ENCODE measurements at places on chromosomes 2 and 18.

GRCh38 chr2:140586379-140586778, 1544.4 kb downstream of the LRP1B start:
- no peak for DNase-seq

GRCh38 chr2:225137971-225138370, 95.7 kb upstream of the DOCK10 start:
- no peak for DNase-seq

- no peak for DNase-seq
Observed at GRCh38 chr18:76984193-76985155, 148.1 kb downstream of the MBP start.

DNA sequence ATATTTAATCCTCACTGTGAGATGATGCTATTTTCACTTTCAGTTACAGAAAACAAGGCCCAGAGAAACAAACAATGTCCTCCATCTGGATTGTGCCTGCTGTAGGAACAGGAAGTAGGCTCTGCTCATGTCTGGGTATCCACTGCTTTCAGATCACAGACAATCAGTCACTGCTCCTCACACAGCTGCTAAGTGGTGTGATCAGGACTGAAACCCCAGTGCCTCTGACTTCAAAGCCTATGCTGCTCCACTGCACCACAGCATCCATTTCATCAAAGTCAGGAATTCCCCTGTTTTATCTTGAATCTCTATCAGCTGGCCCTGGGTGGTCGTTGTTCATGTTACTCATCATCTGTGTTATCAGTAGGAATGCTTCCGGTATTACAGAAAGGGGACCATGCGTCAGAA, 303.8 kb upstream of the TRIB2 start:
- DNase-seq: peak; percentile 15

GRCh38 chr2:234425639-234426603, 71.0 kb downstream of the ARL4C start:
- peak; percentile 82 for DNase-seq

DNA sequence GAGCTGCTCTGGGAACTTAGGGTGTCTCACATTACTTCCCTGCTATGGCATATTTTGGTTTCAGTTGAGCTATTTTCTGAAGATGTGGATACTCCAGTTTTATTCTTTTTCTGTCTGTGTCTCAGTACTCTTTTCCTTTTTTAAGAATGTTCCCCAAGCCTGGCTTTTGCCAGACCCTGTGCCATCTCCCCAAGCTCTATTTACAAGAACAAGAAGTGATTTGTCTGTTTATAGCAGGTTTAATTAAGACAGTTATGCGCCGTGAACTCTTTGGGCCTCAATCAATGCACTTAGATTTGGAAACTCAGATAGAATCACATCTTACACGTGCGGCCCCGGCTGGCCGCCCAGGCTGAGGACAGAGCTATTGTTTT, 8.9 kb upstream of the SATB2 start:
- DNase-seq: no peak

- no peak for DNase-seq
Observed at GRCh38 chr18:8957731-8958130, 144.8 kb upstream of the NDUFV2 start.

GRCh38 chr2:158575051-158575635, 118.4 kb downstream of the PKP4 start:
- DNase-seq: no peak

- no peak for DNase-seq
Observed at GRCh38 chr18:13235981-13236380, 17.4 kb downstream of the LDLRAD4 start.

- DNase-seq: no peak
Observed at GRCh38 chr2:228839421-228839876, 431.6 kb downstream of the PID1 start.

DNA sequence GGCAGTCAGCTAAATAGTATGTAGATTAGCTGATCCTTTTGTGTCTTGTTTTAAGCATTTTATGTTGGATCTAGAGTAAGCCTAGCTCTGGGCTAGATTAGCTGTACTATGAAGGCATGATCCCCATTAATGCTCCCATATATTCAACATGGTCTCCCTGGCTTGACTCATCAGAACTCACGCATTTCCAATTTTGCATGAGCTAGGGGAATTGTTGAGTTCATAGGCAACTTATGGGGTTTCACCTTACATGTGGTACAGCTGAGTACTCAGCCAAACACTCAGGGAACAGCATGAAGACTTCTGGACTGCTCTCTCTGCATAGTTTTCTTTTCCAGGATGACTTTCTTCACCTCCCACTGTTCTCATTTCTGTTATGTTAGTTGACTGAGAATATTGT, 248.2 kb downstream of the TMX3 start:
- no peak for DNase-seq

DNA sequence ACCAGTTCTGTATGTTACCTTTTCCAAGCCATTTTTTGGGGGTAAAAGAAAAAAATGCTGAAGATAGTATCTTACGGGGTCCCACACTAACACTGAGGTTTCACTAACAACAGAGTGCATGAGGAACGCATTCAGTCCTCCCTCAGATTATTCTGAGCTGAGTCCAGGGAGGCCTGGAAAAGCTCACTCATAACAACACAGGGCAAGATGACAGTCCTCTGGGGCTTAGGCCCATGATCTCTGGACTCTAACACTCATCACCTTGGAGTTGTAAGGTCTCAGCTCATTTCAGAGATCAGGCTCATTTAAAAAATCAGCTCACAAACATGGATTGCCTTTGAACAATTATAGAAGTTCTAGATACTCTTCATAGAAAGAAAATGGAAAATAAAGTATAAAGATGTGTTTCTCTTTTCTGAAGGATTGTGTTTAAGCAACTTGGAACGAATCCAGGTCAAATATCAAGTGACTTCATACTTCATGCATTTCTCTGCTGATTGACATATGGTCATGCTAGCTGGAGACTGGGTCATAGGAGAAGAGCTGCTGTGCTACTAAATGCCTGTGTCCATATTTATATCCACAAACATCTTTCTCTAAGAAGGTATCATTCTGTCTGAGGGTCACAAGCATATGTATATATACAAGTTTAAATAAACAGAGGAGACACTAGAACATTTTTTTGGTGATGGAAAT, 265.8 kb downstream of the ALK start:
- no peak for DNase-seq

DNA sequence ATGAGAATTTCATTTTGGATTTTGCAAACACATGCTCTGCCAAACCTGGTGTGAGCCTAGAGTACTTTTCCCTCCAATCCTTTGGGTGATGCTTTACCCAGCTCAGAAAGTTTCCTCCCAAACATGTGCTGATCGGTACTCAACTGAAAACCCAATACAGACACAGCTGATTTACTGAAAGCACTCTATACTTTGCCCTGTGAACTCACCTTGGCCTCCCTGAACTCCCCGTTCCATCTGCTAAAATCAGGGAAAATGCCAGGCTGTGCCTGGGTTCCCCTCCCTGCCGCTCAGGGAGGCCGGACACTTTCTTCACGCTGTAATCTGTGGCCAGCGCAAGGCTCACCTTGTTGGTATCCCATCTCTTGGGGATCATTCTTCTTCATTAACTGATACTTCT, 391.2 kb downstream of the CBLN2 start:
- DNase-seq: no peak

DNA sequence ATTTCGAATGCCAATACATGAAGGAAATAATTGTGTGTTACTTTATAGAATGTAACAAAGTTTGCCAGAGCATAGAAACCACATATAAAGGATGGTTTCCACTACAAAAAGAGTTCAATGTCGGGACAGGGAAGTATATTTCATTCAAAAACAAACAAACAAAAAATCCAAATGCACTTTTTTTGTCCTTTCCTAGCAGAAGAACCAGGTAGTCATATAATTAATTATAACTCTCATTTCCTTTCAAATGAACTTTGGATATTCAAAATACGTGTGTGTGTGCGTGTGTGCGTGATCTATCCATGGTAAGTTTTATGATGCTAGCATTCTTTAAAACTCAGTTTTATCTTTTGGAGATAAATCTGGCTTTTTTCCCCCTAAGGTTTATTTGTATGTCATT, 8.3 kb downstream of the FN1 start:
- no peak for DNase-seq

- DNase-seq: no peak
Observed at GRCh38 chr2:45570671-45571334, 40.3 kb downstream of the SRBD1 start.

DNA sequence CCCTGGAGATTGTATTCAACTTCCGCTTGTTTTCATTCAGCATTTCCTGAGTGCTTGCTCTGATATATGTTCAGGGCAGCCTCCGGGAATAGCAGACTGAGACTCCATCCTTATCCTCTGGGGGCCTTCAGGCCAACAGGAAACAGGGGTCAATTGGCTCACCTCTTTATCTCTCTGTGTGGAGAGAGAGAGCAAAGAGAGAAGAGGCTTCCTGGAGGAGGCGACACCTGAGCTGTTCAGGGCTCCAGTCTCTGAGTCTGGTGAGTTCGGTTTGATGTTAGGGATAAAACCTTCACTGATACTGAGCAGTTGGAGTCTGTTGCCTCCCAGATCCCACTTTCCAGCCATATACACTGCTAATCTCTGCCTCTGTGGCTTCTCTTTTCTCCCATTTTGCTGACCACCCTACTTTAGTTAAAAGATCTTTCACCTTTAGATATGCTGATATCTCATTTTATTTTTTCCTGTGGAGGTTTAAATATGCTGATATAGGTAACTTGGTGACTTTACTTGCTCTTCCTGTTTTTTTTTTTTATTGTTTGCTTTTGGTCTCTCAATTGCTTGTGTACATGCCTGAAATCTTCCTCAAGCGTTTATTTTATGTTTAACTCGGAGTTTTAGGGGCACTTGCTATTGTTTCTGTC, 56.9 kb downstream of the KCNS3 start:
- no peak for DNase-seq

DNA sequence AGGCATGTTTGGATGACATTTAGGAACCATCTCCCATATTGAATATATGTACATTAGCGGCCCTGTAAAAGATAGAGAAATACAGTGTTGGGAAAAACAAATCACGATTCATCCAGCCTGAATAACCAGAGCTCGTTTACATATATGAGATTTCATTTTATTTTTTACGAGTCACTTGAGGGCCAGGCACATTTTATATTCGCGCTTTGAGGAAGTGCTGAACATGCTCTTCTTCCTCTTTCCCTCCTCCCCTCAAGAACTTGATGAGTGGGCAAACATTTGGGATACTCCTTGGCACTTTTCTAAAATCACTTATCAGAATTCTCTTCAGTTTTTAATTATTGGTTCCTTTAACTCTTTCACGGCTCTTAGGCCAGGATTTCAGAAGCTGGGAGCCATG, 268.0 kb upstream of the TANK start:
- DNase-seq: no peak

DNA sequence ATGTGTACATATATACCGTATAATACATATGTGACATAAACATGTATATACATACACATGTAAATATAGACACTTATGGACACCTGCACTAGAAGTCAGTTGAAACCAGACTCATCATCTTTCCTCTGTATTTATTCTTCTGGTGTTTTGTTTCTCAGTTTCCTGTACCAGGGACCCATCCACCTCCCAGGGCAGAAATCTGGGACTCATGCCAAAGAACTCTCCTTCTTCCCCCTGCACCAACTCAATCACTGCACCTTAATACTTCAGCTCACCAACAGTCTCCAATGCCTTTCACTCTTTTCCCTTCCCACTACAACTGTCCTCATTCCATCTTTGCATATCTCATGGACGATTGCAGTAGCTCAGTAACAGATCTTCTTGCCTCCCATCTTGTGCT, 428.0 kb downstream of the FBXO15 start:
- DNase-seq: no peak

GRCh38 chr18:48992133-48992532, 41.4 kb upstream of the SMAD7 start:
- DNase-seq: no peak

GRCh38 chr2:241739651-241740050, 5.2 kb downstream of the D2HGDH start:
- DNase-seq: no peak

Measured in T-helper 22 cell (primary cell).